GOT3 (cell line): ENCODE measurements at places on chromosomes 13 and 19.

DNA sequence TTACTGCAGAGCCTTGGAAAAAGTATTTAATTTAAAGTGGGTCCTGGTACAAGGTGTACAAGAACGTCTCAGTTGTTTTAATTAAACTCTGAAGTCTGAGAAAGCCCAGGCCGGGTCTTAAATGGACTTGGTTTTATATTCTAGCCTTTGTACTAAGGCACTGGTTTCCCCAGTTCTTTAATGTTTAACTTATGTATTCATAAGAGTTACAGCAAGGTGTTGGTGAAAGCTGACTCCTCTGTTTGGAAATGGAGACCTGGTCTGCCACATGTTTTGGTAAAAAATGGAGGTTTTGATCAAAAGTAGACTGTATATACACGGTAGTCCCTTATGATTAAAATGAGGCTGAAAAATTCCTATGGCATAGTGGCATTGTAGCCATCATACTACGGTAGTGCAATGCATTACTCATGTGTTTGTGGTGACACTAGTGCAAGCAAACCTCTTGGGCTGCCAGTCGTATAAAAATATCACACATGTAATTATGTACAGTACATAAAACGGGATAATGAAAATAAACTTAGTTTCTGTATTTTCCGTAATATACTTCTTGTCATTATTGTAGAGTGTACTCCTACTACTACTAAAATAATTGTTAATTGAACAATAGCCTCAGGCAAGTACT, 883.4 kb upstream of the SPRY2 start:
- DNase-seq = no peak

GRCh38 chr13:91154558-91155353, 192.7 kb upstream of the MIR17HG start:
- no peak for DNase-seq

- no peak for DNase-seq
Measured at GRCh38 chr13:100513171-100513570, 75.4 kb downstream of the GGACT start.

GRCh38 chr13:68808456-68808855, 1299.2 kb upstream of the ATXN8OS start:
- DNase-seq = no peak

DNA sequence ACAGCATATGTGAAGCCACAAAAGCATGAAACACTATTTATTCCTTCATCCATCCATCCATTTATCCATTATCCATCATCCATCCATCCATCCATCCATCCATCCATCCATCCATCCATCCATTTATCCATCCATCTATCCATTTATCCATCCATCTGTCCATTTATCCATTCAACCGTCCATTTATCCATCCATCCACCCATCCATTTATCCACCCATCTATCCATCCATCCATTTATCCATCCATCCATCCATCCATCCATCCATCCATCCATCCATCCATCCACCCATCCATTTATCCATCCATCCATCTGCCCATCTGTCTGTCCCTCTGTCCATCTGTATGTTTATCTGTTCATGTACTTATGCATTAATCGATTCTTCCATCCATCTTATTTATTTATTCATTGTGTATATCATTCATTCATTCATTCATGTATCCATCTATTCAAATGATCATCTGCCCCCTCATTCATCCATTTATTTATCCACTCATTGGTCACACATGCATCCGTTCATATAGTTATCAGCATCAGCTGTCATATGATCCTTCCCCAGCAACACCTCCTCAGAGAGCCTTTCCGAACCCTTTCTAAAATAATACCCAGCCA, 7.0 kb upstream of the MYH14 start:
- DNase-seq = no peak

- no peak for DNase-seq
Measured at GRCh38 chr13:95247171-95247570, 54.1 kb downstream of the ABCC4 start.

DNA sequence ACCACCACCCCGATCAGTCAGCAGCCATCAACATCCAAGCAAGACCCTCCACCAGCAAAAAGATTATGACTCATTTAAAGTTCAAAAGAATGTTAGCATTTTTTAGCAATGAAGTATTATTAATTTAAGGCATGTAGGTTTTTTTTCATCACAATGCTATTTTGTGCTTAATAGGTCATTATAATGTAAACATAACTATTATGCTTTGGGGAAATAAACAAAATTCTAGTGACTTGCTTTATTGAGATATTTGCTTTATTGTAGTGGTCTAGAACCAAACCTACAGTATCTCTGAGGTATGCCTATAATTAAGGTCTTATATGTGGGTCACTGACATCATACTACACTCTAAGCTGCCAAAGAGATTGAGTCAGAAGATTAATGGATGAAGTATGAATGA, 20.0 kb downstream of the KLF12 start:
- DNase-seq = no peak
